Inflammatory macrophage treated with lipopolysaccharide for 4 hours (primary cell): ENCODE measurements at places on chromosomes 3 and 15.

DNA sequence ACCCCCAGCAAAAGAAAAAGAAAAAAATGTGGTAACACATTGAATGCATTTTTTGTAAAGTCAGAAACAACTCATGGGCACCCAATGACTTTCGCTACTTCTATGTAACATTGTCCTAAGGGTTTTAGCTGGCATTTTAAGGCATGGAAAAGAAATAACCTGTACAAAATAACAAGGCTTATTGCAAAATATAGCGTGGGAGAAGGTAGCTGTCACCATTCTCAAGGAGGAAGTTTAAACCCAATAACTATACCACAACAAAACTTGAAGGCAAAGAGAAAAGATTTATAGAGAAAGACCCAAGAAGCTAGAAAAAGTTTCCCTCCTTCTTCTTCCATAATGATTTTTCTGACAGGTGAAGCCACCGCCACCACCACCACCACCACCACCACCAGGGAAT is 55.7 kb upstream of the ACP3 start:
- peak; percentile 80 for DNase-seq

DNA sequence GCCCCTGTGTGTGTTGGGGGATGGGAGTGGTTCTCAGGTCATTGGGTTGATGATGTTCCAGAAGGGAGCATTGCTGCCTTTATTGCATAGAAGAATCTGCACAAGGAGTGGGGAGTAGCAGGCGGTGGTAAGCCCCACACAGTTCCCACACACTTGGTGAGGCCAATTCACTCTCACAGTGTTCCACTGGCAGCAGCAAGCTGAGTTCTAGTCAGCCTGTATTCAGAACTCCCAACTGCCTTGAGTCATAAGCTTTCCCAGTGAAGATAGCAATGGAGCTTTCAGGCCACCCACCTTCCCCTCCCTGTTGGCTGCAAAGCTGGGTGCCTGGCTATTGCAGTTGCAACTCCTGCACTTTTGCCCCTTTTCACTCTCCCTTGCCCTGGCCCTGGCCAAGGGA is 181.1 kb upstream of the RBMS3 start:
- no peak for DNase-seq

DNA sequence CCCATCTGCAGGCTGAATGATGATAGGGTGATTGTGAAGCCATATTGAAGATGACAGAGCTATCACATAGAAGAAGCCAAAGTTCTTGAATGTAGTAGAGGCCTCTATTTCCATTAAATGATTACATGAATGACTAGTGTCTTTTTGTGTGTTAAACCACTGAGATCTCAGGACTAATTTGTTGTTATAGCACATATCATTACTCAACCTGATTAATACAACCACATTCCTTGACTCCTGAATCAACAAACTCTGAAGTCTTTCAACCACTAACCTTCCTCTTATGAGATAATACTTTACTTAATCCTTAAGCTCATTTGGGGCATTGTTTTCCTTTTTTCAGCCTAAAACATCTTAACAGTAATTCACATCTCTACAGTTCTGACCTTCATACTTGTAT is 564.5 kb upstream of the ADAMTS9 start:
- no peak for DNase-seq

- DNase-seq, result no peak
Measured at GRCh38 chr3:50503504-50504342, at the start of gene CACNA2D2. Gene CACNA2D2, minus strand, starts transcription at chr3:50503634. Its CDS starts 211 bp downstream, at chr3:50503423.

DNA sequence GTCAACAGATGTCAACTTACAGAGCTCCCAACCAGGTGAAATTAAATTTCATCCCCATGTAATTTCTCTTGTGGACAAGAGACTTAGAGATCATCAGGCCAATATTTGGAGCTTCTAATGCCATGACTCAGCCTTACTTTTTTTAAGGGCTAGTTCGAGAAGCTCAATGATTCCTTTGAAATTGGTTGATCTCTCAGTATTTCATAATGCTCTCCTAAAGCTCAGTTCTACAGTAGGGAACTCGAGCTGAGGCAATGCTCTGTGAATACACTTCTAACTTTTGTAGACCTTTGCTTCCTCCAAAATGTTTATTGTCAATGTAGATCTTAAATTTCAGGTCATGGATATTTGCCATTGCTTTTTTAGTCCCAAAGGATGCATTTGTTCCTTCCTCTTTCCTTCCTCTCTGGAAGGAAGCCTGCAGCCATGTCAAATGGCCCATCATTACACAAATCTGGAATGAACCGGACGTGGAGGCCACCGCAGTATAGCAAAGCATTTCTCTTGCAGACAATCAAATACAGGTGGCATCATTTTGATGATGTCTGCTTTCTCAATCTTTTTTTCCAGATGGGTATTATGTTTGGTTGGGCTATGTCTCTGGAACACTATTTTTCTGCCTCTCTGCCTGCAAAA is 28.3 kb downstream of the STARD5 start:
- peak; percentile 49 for DNase-seq

DNA sequence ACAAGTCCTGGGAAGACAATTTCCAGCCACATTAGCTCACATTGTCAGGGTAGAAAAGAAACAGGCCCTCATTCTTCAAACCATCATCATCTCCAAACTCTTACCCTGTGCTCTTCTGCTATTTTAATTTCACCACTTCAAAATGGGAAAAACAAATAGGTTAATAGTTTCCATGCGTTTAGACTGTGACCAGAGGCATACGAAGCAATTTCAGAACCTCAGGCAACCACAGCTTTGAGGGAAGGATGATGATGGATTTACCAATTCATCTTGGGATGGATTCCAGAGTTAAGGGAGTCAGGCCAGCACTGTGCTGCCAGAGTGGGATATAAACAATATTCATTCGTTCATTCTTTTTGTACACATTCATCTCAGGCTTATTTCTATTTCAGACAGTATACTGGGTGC is 307.8 kb upstream of the TPRG1 start:
- DNase-seq, result no peak

DNA sequence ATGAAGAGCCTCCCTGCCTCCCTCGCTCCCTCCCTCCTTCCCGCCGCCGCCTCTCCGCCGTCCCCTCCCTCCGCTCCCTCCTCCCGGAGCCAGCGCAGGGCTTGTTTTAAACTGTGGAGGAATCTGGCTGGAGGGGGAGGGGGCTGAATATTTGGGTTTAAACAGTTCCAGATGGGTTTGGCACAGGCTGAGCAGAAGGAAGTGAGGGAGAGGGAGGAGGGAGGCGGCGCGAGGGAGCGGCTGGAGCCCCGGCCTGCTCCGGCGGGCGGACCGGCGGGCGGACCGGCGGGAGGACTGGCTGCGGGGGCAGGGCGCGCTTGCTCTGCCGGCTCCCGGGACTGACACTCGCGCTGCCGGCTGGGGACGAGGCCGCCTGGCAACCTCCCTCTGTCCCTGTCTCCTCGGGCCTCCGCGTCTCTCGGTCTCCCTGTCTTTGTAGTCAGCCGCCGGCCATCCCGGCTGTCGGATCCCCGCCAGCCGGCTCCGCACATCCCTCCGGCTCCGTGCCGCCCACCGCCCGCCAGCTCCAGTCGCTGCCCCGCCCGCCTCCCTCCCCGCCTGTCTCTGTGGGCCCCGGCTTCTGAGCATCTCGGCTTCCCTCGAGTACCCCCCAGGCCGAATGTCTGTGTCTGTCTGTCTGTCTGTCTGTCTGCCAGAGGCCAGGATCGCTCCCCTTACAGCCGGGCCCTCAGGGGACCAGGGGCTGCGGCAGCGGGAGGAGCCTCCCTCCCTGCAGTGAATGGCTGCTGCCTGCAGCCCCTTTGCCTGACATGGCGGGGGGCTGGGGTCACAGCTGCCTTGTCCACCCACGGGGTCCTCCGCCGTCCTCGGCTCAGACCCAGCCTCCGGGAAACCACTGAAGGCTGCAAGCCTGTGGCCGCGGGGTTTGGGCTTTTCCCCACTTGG is 7.6 kb downstream of the EPHB3 start:
- DNase-seq, result peak; percentile 36

DNA sequence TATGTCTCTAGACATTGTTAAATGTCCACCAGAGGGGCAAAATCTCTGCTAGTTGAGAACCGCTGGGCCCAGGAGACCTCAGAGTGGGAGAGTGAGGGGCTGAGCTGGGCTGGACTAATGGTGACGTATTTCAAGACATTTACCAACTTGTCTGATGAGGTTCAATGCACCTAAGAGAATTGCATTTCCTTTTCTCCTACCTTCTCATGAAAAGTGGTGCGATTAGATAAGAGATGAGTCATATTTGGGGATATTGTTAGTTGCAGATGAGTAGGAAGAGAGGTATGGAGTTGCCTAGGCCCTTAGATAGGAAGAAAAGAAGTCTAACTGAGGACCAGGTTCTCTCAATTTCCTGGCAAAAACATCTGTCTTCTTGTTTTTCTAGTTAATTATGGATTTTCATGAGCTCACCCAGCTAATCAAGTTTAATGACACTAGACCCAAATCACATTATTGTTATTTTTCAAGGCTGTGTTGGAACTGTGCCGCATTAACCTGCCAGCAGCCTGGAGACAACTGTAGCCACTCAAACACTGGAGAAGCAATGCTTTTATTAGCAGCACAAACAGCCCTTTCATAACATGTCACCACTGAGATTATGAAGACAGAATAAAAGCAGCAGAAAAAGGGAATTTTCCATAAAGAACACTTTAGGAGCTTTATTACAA is 144.2 kb downstream of the PDCD6IP start:
- DNase-seq, result no peak

DNA sequence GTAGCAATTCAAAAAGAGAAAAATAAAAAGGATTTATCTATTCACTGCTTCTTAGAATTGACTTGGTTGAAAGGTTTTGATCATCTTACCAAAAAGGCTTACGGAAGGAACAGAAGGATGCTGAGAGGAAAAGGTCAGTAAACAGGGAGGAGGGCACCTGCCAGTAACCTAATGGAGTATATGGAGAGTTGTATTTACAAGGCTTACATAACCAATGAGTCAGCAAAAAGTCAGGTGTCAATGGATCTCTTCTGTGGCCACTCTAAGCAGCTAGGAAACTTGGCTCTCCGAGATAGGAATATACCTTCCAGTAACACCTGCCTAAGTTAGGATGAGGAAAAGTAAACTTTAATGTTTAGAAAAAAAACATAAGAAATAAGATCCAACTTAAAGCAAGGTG is 80.5 kb upstream of the PLXND1 start:
- no peak for DNase-seq

DNA sequence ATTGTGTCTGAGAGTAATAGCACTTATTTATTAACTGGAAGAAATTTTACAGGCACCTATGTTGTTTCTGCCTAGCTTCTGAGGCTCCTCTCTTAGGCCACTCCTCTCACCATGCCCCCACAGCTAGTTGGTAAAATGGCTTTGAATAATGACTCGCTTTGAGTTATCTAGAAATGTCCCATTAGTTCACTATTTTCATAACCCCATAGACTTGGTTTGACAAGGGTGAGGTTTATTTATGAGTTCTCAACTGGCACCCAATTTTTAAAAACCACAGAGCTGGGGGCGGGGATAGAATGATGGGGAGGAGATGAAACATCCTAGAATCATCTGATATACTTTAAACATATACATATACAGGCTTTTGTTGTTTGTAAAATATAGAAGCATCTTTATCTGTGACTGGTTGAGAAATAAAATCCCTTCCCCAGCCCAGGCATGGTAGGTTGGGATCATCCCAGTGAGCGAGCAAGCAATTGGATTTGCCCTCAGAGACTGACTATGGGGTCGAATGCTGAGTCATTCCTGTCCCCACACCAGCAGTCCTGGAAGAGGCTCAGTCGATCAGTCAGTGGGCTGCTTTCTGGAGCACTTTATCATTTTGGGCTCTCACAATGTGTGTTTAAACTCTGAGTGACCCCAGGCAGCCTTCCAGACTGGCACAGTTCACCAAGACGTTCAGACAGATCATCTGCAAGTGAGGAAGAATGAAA is 60.2 kb upstream of the TSEN2 start:
- DNase-seq, result no peak

DNA sequence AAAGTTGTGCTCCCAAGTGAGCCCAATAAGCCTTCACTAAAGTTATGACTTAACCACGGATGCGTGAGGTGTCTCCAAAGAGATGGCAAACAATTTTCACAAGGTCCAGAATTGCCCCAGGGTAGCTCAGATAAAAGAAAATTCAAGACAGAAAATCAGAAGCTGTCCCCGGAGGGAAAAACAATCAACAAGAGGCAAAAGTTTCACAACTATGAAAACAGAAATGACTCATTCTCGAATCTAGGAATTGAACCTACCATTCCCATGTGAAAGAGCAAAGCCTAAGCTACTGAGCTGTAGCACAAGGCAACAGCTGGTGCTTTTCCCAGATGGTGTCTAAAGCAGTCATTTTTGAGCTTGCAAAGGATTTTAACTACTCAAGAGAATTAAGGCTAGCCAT is 33.5 kb upstream of the MKRN3 start:
- no peak for DNase-seq

DNA sequence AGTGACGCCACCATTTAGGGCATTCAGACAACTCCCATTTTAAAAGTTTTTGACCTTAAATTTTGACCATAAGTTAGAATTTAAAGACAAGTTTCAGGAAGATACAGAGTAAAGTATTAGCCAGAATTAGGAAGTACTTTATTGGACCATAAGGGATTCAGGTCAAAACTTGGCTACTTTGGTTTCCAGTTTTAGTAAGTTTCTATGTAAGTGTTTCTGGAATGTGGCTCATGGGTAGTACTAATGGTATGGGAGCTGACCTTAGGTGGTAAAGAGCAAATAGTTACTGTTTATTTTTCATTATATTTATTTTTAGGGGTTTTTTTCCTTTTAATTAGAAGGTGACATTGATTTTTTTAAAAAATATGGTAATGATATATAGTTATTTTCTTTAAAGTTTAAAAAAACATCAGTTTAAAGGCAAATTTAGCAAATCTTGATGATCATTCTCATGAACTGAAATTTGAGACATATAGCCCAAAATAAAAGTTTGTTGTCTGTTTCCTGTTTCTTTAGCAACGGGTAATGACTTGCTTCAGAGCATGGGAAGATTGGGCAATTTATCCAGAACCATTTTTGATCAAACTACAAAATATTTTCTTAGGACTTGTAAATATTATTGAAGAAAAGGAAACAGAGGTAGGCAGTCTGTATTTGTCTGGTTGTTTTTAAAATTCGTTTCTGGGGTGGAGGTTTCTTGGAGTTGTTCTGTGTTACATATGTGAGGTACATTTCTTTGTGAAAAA is 34.3 kb downstream of the U2SURP start:
- peak; percentile 50 for DNase-seq

DNA sequence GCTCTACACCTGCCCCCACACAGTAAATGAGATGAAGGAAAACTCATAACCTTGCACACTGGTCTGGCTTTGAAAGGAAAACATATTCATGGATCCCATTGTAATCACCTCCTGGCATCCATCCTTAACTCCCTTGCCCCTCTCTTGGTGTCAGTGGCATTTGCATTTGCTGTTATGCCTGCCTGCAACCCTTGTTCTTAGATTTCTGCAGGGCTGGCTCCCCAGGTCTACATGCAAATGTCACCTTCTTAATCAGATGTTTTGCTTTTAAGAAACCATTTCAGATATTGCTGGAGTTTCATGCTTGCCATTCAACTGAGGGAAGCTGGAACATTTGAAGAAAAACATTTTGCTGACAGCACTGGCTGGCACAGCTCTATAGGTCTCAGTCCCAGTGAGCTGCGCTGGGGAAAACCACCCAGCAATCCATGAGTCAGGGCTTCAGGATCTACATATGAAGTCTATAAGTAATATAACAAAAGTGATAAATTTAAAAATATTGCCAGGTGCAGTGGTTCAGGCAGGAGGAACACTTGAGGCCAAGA is 19.1 kb downstream of the LRRC2 start:
- no peak for DNase-seq
